NCI-H2081 treated with DMSO at 0.1 percent for 48 hours (cell line): ENCODE measurements at places on chromosomes 7 and 10.

GRCh38 chr10:33542752-33543505, 208.5 kb upstream of the NRP1 start:
- DNase-seq, result no peak

DNA sequence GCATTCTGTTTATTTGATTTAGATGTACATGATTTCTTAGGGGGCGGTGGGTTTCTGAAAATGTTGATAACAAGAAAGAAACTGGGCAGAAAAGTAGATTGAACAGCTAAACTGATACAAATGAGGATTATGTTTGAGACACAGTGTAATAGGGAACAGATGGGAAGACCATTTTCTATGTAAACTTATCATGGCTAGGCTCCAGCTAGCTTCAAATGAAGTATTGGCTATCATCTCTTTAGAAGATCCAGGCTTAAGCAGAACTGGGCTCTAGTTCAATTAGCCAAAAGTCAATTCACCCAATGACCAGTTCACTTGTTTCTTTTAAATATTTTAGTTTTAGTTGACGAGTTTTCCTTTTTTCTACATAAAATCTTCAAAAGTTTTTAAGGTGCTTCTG, 639.5 kb downstream of the ANKRD7 start:
- no peak for DNase-seq

- no peak for DNase-seq
Observed at GRCh38 chr7:134686786-134687185, 40.1 kb downstream of the BPGM start.

- DNase-seq, result no peak
Observed at GRCh38 chr10:78857193-78857592, 211.6 kb upstream of the ZMIZ1 start.

DNA sequence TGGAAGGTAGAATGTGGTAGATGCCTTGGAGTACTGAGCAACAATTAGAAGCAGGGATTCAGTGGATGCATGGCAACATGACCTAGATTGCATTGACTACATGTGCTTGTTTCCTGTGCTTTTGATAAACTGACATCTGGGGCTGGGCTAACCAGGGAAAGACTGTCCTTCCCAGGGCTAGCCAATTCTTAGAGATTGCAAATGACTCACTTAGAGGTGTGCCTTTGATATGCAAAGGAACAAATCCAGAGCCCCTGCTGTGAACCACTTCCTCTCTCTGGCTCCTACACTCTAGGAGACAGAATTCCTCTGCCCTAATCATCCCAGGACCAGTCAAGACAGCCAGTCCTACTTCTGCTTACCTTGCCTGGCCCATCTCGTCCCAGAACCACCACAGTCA, 651.5 kb downstream of the LRMDA start:
- no peak for DNase-seq
